ENCODE measurements at places on chromosomes 2 and 18.

GRCh38 chr2:66574701-66575624 lies 140.0 kb downstream of the MEIS1 start:
- peak; percentile 96 for DNase-seq

GRCh38 chr18:74457725-74458421 lies 765 bp upstream of the DIPK1C start:
- DNase-seq = peak; percentile 11

DNA sequence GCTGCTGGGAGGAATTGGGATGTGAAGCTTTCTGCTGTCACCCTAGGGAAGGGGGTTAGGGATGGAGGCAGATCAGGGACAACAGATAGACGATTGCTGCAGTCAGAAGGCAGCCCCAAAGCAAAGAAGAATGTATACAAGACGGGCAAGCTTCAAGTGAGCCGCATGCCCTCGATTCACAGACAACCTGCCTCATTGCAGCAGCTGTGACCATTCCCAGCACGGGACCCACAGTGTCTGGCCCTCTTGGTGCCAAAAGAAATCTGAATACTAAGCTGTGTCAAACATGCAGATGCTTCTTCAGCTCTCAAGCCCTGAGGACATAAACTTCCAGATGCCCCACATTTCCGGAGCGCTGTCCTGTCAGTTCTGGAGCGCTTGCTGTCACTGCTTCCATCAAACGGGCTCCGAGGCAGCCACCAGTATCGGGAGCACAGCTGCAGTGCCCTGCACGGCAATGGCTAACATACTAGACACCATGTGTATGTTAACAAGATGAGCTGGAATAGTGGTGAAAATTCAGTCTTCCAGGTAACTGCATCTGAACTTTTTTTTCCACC lies 33.8 kb downstream of the PRELID3A start:
- DNase-seq = no peak

GRCh38 chr18:59516356-59517155 lies 157.5 kb upstream of the LMAN1 start:
- DNase-seq = peak; percentile 41

DNA sequence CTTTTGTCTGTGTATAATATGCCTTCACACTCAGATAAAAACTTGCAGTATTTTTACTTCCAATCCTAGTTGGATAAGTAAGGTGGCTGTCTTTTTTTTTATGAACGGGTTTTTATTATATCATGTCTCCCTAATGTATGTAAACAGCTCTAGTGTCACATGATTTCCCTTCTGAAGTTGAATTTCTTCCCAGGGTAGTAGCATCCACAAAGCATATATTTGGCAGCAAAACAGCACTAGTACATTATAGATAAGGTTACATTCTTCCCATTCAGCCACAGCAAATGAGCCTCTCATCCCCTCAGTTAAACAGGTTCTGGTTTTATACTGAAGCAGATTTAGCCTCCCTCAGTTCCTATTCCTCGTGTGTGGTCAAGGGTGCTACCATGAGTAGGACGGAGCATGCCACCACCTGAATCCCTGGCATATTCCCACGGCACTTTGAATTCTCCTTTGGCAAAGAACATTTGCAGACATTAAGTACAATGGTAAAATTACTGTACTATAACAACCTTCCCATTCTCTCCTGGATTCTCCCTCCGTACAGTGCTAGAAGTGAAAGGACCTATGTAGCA lies 15.4 kb upstream of the DTNA start:
- no peak for DNase-seq

- DNase-seq = no peak
These were observed 128.1 kb upstream of the RBMS1 start for GRCh38 chr2:160621748-160622147.

DNA sequence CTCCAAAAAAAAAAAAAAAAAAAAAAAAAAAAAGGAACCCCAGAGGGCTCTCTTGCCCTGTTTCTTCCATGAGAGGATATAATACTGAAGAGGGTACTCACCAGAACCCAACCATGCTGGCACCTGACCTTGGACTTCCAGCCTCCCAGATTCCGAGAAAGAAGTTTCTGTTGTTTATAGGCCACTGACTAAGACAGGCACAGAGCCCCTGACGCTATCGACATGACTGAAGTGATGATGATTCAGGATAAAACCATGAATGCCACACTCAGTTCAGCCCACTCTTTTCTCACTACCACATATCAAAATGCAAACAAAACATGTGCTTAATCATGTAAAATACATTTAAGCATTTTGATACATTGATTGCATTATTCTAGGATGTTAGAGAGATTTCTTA lies 66.1 kb upstream of the CDCA7 start:
- DNase-seq = no peak

DNA sequence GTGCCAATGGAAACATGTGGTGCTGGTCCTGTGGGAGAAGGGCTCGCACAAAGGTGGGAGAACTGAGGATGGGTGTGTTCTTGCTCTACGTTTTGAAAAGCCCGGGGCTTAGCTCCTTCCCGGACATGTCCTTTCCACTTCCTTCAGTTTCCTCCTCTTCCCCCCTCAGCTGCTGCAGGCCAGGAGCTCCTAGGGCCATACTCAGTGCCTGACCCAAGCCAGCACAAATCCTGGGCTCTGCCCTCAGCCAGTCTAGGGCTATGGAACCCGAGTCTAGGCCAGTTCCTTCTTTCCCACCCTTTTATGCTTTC lies 1.4 kb upstream of the SIX2 start:
- no peak for DNase-seq

Data from GM23338 (cell line).